ENCODE measurements at places on chromosomes 5 and 9.

GRCh38 chr5:78627766-78628165 is 20.8 kb downstream of the LHFPL2 start:
- DNase-seq, result no peak

GRCh38 chr5:126370796-126371718 is 52.2 kb upstream of the GRAMD2B start:
- no peak for DNase-seq

GRCh38 chr5:157447201-157447637 is 12.8 kb upstream of the NIPAL4 start:
- DNase-seq, result no peak

- DNase-seq, result no peak
Measured at GRCh38 chr9:84670138-84671041, 861 bp downstream of the NTRK2 start.

GRCh38 chr9:20271096-20271495 is 351.2 kb downstream of the MLLT3 start:
- DNase-seq, result no peak

DNA sequence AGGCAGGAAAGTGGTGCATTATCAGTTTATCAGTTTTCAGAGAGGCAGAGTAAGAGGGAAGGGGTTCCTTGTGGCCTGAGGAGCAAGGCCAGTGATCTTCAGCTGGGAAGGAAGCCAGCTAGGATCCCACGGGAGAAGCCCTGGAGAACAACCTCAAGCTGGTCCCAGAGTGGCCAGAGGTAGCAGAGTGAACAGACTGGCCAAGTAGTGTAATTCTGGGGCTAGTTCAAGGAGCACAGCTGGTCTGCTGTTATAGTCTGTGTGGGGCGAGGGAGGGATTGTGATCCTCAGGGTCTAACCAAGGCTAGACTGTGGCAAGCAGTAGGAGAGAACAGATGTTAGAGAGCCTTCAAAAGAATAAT is 164.6 kb downstream of the CARTPT start:
- DNase-seq, result no peak

DNA sequence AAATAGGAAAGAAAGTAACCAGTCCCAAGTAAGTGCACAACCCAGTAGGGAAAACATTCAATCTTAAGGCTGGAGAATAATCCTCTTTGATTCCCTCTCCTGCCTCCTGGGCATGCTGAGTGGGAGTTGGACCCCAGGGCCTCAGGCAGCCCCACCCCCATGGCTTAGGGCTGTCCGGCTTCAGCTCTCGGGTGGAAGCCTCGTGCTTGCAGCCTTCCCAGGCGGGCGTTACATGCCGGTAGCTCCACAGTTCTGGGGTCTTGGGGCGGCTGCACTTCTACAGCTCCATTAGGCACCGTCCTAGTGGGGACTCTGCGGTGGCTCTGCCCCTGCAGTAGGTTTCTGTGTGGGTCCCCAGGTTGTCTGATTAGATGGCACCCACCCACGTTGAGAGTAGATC is 10.1 kb downstream of the GLIPR2 start:
- DNase-seq, result no peak

DNA sequence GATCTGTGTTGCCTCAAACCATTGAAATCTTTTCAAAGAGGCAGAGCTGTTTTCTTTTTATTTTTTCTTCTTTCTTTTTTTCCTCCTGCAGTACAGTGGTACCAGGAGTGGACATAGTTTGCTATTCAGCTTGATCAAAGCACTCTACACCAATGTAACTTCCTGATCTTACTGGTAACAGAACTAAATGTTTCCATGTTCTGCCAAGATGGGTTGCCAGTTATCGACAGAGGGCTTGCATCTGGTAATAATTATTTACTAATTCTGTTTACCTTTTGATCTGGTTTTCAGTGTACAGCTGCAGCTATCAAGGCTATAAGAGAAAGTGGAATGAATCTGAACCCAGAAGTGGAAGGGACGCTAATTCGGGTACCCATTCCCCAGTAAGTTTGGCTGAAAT is 26.8 kb downstream of the MRRF start:
- DNase-seq, result no peak

- DNase-seq, result no peak
Measured at GRCh38 chr5:56415356-56415765, 182.2 kb upstream of the ANKRD55 start.

- no peak for DNase-seq
Measured at GRCh38 chr5:45694255-45694814, 1.8 kb downstream of the HCN1 start.

- DNase-seq, result no peak
Measured at GRCh38 chr5:133818031-133818431, 150.4 kb downstream of the C5orf15 start.

DNA sequence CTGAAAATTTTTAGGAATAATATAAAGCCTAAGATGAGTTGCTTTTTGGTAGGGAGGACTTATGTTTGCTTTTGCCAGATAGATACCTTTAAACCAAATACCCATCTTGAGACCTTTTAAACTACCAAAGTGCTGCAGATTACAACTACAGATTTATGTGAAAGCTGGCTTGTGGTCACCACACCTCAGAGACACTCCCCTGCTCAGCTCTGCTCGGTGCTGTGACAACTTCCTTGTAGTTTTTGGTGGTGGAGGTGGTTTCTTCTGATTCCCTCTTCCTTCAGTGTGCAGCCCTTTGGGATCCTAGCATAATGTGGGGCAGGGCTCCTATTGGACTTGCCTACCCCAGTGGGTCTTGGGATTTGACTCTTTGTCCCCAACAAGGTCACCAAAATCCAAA is 29.2 kb downstream of the GARNL3 start:
- no peak for DNase-seq

DNA sequence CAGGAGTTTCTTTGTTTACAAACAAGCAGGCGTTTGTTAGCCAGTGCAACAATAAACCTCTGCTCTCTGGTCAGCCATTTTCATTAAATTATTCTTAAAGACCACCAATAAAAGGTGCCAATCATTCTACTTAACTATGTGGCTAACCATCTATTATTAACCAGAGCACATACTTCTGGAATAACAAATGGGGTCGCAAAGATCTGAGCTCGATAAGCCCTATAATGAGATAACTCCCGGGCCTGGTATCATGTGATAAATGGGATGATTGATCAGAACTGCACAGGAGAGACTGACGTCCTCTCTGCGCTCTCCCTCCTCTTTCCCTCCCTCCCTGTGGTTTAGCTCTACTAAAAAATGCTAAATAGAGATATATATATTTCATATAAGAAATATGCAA is 488.2 kb downstream of the NTRK2 start:
- DNase-seq, result no peak

GRCh38 chr9:119003201-119003611 is 366.0 kb downstream of the BRINP1 start:
- no peak for DNase-seq

DNA sequence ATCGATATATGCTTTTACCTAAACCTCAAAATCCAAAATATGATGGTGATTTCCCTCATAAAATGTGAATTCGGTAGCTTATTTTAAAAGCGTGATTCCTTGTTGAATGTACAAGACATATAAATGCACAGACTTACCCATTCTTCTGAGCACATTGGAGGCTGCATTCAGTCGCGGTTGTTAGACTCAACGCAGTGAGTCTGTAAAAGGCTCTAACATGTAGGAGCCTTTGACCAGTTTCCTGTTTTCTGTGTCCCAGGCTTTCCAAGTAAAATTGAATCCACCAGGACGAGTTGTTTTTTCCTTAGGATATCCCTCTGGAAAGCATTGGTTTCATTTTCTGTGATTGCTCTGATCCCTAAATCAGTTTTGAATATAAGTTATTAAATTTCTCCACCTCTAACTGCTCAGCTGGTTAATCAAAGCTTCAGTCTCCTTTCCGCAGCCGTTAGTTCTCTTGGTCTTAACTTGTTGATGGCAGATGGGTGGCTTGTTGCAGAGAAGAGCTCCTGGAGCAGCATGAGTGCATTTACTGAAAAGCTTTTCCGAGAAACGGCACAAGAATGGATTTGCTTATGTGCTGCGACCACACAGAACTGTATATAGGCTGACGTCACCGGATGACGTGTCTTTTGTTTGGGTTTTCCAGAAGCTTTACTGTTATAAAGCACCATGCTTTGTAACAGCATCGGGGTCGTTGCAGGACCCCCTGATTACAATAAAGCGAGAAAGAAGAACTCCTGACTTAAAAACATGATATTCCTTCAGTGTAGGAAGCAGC is at the start of gene LRRTM2:
TSS of gene LRRTM2 (minus strand) at position 565 of the 781 bp plus-strand sequence. CDS start at position 141, 424 bp downstream.
- DNase-seq, result no peak

DNA sequence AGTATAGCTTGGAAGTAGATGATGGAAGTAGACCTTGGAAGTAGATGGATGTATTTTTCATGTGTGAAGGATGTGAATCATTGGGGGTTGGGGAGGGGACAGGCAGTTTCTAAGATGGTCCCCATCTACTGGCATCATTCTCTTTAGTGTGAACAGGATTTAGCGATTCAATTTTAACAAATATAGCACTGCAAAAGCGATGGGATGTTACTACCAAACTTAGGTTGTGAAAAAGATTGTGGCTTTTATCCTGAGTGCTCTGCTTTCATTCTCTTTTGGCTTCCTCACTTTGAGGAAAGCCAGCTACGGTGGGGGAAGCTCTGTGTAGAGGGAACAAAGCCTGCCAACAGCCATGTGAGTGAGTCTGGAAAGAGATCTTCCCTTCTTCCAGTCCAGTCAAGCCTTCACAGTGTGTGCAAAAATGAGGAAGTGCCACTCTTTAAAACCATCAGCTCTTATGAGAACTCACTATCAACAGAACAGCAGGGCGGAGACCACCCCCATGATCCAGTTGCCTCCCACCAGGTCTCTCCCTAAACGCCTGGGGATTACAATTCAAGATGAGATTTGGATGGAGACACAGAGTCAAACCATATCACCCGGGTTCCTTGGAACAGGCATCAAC is 441.4 kb downstream of the SH3GL2 start:
- no peak for DNase-seq

DNA sequence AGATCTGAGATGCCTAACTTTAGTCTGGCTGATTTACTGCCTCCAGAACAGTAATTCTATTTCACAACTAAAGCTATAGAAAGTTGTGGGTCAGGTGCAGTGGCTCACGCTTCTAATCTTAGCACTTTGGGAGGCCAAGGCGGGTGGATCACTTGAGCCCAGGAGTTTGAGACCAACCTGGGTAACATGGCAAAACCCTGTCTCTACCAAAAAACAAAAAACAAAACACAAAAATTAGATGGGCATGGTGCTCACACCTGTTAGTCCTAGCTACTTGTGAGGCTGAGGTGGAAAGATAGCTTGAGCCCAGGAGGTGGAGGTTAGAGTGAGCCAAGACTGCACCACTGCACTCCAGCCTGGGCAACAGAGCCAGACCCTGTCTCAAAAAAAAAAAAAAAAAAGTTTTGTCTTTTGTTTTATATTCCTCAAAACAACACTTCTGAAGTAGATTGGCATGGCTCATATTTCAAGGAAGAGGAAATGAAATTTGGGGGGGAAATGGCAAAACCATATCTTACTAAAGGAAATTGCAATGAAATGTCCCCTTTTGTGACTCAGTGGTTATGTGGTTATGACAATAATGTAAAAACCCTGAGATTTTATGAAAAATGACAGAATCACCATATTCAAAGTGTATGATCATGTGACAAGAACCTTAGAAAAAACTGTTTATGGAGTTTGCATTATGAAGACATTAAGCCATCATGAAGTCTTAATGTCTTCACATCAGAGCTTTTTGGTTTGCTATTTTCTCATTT is 16.2 kb downstream of the FNBP1 start:
- DNase-seq, result no peak

DNA sequence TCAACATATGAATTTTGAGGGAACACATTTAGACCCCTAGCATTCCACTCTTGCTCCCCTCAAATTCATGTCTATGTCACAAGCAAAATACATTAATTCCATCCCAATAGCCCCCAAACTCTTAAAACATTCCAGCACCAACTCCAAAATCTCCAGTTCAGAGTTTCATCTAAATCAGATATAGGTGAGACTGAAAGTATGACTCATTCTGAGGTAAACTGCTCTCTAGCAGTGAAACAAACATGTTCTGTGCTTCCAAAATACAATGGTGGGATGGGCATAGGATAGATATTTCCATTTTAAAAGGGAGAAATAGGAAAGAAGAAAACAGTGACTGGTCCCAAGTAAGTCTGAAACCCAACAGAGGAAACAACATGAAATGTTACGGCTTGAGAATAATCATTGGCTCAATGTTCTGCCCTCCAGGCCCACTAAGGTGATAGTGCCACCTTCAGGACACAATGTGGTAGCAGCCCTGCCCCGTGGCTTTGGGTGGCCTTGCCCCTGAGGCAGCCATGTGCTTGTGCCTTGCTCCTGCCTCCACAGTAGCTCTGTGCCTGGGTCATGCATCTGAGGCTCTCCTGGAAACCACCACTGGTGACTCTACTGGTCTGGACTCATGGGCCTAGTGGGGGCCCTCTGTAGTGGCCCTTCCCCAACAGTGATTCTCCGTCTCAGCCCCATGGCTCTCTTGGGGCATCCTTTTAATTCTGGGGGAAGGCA is 36.4 kb upstream of the IPPK start:
- no peak for DNase-seq

GRCh38 chr9:3887221-3887653 is 361.4 kb upstream of the RFX3 start:
- no peak for DNase-seq

DNA sequence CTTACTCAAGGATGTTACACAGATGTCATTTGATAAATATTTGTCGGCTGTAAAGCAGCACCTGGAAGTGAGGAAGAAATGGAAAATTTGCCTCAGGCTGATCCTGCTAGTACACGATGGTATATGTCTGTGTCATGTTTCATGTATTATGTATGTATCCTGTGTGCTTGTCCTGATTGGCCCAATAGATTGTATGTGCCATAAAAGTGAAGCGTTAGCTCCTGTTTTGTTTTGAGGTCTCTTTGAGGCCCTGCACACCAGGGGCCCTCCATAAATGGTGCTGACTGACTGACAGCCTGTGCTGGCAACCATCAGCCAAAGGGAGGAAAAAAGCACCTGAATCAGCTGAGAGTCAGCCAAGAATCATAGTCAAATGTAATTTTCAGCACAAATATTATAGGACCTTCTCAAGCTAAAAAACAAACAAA is 11.8 kb upstream of the LNPEP start:
- peak; percentile 67 for DNase-seq

DNA sequence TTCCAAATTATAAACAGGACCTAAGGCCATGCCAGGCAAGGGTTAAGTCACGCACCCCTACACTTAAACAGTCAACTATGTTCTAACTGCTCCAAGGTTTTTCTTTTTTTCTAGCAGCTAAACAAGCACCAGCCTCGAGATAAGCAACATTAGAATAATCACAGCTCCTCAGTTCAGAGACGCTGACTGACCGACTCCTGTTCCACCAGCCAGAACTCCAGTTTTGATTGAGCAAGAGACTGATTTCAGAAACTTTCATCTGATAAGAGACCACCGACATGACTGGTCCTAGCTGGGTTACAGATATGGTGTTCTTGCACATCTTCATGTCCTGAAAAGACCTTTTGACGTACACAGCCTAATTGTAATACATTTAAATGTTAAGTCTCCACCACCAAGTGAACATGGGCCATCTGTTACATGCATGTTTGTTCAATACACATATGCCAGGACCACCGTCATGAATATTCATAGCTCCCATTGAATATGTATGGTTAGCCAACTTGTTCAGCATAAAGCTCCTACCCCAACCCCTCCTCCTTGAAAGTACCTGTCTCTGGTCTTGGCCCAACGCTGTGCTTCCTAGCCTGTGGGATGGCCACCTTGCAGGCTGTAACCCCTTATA is 23.7 kb upstream of the OTULINL start:
- DNase-seq, result no peak

- DNase-seq, result no peak
Measured at GRCh38 chr5:78553580-78554353, 94.8 kb downstream of the LHFPL2 start.

- no peak for DNase-seq
Measured at GRCh38 chr9:98365781-98366180, 110.3 kb upstream of the TBC1D2 start.
